ENCODE measurements at places on chromosomes 1 and 21.
A peak's percentile ranks its signal among the peaks of the same experiment; 100 is the strongest.

- H3K27me3 ChIP-seq = no peaks in the 10 kb centered on the region
- H3K4me1 ChIP-seq = no peaks in the 10 kb centered on the region
Observed at GRCh38 chr21:27306206-27306605, 339.3 kb upstream of the ADAMTS5 start.

DNA sequence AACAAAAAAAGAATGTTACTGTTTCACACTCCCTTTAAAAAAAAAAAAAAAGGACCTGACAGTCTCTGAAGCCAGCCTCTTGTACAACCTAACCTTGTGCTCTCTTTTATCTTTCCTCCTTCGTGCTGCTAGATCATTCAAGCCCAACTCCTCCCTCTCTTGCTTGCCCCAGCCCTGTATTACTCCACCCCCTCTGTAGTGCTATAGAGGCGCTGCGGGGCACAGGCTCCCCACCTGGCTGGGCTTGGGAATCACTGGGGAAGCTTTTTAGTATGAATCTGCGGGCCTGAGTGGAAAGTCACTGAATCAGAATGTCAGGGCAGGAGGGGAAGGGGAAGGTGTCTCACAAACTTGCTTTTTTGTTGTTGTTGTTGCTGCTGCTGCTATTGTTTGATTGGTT, 383.7 kb upstream of the CAMK1G start:
- no peak overlapping the region for H3K4me3 ChIP-seq
- H3K4me1 ChIP-seq = no peaks in the 10 kb centered on the region
- no peak overlapping the region for H3K27ac ChIP-seq
- DNase-seq = no peak
- no peaks in the 10 kb centered on the region for H3K36me3 ChIP-seq

DNA sequence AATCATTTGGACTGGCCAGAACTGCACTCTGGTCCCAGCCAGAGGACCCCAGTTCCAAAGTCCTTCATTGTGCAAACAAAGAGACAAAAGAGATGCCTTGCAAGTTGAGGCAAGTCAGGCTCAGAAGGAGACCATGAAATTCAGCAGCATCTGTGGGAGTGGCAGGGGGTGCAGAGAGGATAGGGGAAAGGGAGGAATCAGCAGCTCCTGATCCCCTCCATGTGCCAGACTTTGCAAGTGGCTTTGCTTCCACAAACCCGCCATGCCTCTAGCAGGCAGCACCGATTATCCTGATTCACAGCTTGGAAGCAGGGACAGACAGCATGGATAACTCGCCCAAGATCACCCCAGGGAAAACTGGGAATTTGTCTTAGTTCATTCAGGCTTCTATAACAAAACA, 2.1 kb upstream of the CAPN9 start:
- H3K27me3 ChIP-seq = no peaks in the 10 kb centered on the region
- no peak overlapping the region for H3K27ac ChIP-seq
- no peaks in the 10 kb centered on the region for H3K36me3 ChIP-seq
- H3K4me1 ChIP-seq = no peaks in the 10 kb centered on the region
- H3K4me3 ChIP-seq = no peak overlapping the region

- H3K27me3 ChIP-seq = no peaks in the 10 kb centered on the region
- H3K4me3 ChIP-seq = no peak overlapping the region
- H3K4me1 ChIP-seq = peaks cover 35% of the 10 kb centered on the region
Observed at GRCh38 chr1:58818075-58818474, 34.2 kb upstream of the JUN start.

DNA sequence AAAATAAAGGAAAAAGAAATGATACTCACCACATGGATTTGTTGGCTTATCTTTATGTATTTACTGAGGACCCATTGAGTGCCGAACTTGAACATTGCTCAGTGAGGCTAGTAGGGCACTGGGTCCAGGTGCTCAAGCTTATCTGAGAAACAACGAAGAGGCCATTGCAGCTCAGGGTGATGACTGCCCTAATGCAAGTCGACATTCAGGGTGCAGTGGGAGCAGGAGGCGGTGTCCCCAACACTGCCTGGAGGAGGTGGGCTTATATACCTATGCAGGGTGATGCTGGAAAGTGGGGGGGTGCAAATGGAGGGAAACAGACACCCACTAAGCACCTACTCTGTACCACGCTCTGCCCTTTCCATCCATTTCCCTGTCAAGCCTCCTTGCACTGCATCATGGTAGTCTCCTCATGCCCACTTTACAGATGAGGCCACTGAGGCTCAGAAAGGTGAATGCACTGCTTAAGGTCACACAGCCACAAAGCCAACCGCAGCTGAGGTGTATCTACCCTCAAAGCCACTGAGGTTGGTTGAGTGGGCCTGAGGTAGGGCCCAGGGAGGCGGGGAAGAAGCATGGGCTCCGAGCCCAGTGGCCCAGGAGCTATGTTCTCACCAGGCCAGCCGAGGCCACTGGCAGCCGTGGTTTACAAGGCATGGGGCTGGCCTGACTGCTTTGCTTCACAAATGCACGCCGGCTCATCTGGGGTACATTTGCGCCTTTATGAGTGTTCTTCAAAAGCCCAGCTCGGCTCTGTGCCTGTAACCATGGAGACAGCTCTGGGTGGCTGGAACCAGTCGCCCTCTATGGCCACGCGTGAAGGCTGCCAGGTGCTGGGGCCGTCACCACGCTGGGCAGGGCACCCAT, 103.8 kb downstream of the EPHB2 start:
- H3K36me3 ChIP-seq = no peaks in the 10 kb centered on the region
- peak overlapping the region; percentile 54 for H3K27ac ChIP-seq
- peaks cover 28% of the 10 kb centered on the region for H3K4me1 ChIP-seq

DNA sequence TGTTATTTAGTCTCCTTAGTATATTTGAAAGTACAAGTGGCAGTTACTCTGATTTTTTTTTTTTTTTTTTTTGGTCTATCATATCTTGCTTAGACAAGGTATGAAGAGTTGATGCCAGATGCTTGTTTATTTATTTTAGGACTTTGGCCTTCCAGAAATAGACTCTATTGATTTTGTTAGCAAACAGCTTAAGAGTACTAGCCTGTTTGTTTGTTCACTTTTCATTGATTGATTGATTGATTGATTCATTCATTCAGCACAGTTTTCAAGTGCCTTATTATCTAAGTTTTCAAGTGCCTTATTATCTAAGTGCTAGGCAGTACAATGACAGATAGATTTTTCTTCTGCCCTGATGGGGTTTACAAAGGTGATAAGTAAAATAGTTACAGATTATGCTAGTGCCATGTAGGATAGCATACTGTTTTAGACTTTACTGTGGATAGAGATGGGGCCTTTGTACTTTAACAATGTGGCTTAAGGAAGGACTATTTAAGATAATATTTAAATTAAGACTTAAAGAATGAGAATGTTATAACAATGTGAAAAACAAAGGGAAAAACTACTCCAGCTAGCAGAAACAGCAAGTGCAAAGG, 50.5 kb downstream of the MTF2 start:
- no peaks in the 10 kb centered on the region for H3K27me3 ChIP-seq
- no peaks in the 10 kb centered on the region for H3K4me1 ChIP-seq
- H3K4me3 ChIP-seq = no peak overlapping the region
- no peak for DNase-seq
- H3K36me3 ChIP-seq = no peaks in the 10 kb centered on the region

- H3K4me3 ChIP-seq = no peak overlapping the region
- DNase-seq = no peak
- H3K27me3 ChIP-seq = no peaks in the 10 kb centered on the region
- H3K27ac ChIP-seq = no peak overlapping the region
- H3K4me1 ChIP-seq = peaks cover 13% of the 10 kb centered on the region
Observed at GRCh38 chr1:201270616-201271390, 12.5 kb upstream of the PKP1 start.

DNA sequence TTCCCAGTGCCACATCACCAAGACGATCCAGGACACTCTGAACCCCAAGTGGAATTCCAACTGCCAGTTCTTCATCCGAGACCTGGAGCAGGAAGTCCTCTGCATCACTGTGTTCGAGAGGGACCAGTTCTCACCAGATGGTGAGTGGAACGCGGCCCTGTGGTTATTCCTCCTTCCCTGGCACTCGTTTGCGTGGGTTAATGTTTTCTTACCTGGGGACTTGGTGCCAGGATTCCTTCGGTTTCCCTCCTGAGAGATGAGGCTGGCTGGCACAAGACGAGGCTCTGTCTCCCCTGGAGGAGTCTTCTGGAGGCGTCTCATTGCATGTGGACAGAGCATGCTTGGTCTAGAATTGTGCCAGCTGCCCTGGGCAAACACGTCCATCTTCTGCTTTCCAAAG, 29.3 kb downstream of the ATP5PO start:
- H3K4me3 ChIP-seq = no peak overlapping the region
- no peak for DNase-seq
- H3K27me3 ChIP-seq = no peaks in the 10 kb centered on the region
- H3K36me3 ChIP-seq = no peaks in the 10 kb centered on the region
- H3K4me1 ChIP-seq = peaks cover 16% of the 10 kb centered on the region

DNA sequence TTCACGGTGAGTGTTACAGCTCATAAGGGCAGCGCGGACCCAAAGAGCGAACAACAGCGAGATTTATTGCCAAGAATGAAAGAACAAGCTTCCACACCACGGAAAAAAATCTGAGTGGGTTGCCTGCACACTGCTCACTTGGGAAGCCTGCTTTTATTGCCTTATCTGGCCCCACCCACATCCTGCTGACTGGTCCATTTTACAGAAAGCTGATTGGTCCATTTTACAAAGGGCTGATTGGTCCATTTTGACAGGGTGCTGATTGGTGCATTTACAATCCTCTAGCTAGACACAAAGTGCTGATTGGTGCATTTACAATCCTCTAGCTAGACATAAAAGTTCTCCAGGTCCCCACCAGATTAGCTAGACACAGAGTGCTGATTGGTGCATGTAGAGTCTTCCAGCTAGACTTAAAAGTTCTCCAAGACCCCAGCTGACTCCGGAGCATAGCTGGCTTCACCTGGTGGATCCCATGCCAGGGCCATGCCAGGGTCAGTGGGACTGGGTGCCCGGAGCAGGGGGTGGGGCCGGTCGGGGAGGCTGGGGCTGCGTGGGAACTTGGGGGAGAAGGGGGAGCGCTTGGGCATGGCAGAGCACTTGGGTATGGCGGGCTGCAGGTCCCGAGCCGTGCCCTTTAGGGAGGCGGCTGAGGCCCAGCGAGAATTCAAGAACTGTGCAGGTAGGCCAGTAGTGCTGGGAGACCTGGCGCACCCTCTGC, 75.4 kb upstream of the ATP1A1 start:
- no peak overlapping the region for H3K4me3 ChIP-seq
- no peaks in the 10 kb centered on the region for H3K27me3 ChIP-seq
- no peaks in the 10 kb centered on the region for H3K36me3 ChIP-seq
- H3K27ac ChIP-seq = no peak overlapping the region
- H3K4me1 ChIP-seq = no peaks in the 10 kb centered on the region
- DNase-seq = no peak

- DNase-seq = no peak
- H3K4me3 ChIP-seq = peak overlapping the region; percentile 90
Observed at GRCh38 chr1:234604495-234605398, 5.2 kb downstream of the IRF2BP2 start.

Data from vagina (tissue), 2 donors.